ENCODE measurements at places on chromosomes 1 and 21.

DNA sequence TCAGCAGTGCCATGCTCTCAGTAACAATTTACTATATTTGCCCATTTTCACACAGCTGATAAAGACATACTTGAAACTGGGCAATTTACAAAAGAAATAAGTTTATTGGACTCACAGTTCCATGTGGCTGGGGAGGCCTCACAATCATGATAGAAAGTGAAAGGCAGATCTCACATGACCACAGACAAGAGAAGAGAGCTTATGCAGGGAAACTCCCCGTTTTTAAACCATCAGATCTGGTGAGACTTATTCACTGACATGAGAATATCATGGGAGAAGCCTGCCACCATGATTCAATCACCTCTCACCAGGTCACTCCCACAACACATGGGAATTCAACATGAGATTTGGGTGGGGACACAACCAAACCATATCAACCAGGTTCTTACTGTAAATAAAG, 112.1 kb upstream of the C1orf87 start:
- DNase-seq: no peak

DNA sequence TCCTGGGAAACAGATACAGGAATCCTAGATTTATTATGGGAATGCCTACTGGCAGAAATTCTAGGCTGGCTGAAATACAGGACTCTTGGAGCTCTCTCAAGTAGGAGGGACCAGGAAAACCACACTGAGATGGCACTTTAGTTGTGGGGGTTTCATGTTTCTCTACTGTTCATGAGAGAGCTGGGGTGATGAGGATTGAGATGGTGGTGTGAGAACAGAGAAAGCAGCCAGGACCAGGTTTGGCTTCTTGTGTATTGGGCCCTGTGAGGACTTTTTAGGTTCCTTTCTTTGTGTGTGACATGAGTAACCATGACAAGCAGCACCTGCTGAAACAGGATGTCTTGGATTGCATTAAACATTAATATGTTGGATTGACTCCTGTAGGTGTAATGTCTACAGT, 4.9 kb downstream of the ARID1A start:
- no peak for DNase-seq

- no peak for DNase-seq
Observed at GRCh38 chr21:38804030-38804788, 1.5 kb upstream of the ETS2 start.

DNA sequence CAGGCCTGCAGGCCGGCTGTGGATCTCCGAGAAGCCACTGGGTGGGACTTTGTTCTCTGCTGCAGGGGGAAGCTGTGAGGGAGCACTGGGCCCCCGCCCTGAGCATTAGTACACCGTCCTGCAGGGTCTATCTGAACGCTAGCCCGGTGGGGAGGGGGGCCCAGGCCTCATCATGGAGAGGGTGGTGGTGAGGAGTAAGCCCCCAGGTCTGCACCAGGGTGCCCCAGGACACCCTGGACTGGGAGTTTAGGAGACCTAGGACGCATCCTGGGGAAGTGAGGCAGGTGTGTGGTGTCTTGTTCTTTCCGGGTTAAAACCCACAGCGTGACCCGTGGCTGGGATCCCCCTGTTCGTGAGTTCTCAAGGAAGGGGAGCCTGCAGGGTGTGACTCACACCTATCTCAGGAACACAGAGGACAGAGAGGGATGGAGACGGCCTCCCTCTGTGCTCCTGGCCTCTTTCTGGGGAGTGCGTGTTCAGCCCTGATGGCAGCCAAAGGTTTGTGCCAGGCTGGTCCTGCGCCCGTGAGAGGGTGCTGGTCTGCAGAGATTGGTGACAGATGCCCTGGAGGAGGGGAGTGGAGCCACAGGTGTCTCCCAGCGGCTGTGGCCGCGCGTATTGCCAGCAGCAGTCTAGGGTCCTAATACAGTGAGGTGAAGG, 44.8 kb downstream of the AGPAT3 start:
- DNase-seq: no peak

GRCh38 chr1:56539520-56539931, 39.8 kb downstream of the PLPP3 start:
- no peak for DNase-seq

GRCh38 chr21:45162809-45163208, 88.4 kb downstream of the ADARB1 start:
- no peak for DNase-seq

- no peak for DNase-seq
Observed at GRCh38 chr1:76153841-76154205, 79.3 kb downstream of the ST6GALNAC3 start.

- DNase-seq: no peak
Observed at GRCh38 chr1:206753141-206753540, 17.4 kb upstream of the IL19 start.

DNA sequence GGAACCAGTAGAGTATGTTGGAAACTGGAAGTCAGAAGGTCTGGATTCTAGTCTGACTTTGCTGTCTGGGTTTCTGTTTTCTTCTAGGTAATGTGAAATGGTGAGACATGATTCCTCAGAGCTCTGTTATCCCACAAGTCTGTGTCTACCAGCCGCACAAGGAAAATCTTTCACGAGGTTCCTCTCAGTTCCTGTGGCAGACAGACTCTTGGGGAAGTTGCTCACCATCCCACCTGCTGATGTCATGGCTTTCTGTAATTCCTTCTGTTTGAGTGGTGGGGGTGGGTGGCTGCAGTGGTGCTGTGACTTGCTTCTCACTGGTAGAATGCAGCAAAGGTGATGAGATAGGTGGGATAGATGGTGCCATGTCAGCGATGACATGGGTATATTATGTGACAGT, 17.1 kb upstream of the SCMH1 start:
- no peak for DNase-seq

DNA sequence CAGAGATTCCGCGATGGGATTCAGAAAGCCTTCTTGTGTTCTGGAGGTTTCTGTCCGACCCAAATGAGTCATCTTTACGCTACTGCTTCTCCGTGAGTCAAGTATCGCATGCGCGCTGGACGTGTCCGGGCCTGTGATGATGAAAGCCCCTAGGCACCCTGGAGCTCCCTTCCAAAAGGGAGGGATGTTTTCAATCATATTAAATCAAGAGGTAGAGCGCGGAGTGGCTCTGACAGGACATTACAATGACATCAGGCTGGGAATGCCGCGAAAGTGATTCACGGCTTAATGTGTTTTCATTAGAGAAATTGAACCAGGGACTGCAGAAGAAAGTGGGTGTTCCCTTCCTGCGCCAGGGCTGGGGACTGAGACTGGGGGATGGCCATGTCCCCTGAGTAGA, 48.5 kb downstream of the AJAP1 start:
- DNase-seq: no peak

GRCh38 chr1:115911294-115911693, 65.0 kb upstream of the SLC22A15 start:
- DNase-seq: no peak

GRCh38 chr1:7852804-7853683, at the start of gene UTS2:
TSS of gene UTS2 (minus strand) at chr1:7853065. CDS start at chr1:7853003, 62 bp downstream.
- no peak for DNase-seq

DNA sequence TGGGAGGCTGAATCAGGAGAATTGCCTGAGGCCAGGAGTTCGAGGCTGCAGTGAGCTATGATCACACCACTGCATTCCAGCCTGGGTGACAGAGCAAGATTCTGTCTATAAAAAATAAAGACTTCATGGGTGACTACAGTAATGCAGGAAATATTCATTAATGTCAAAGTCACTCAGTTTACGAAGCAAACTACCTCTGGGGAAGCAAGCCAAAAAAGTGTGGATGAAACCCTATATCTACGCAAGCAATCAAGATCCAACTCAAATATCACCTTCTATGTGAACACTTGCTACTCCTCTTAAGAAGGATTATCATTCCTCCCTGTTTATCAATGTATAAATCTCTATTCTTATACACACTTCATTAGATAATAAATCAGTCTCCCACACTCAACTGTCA, 434.8 kb downstream of the SETD4 start:
- DNase-seq: no peak

GRCh38 chr1:48920851-48921250, 144.2 kb upstream of the BEND5 start:
- no peak for DNase-seq

DNA sequence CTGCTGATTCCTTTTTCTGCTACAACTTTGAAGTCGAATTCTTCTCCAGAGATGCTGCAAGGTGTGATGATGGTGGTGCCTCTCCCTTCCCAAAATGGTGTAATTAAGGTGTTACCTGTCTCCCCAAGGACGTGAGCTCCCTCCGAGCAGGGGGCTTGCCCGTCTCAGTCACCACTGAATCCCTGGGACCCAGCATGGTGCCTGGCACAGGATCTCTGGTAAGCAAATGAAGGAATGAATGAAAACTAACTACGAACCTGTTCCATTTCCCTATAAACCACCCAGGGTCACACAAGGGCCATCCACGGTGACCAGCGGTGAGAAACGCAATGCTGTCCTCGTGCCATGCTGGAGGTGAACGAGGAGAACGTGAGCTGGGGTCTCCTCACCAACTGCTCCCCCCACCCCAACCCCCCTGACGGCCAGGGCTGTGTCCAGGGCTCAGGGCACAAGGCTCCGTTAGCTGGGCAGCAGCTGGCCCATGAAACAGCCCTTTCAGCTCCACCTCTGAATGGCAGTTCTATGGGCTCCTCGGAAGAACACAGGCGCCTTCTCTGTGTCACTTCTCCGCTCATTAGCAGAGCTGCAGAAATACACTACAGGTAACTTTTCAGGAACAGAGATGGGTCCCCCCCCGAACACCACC, 2.2 kb upstream of the MATN1 start:
- no peak for DNase-seq

- DNase-seq: no peak
Observed at GRCh38 chr1:230392536-230392909, 33.6 kb downstream of the PGBD5 start.

- peak; percentile 58 for DNase-seq
Observed at GRCh38 chr1:17569200-17570139, 30.0 kb downstream of the ARHGEF10L start.

GRCh38 chr1:67957066-67957465, 93.4 kb downstream of the DIRAS3 start:
- no peak for DNase-seq

- no peak for DNase-seq
Observed at GRCh38 chr1:218339267-218339831, 5.8 kb upstream of the TGFB2 start.

GRCh38 chr1:41013796-41014195, 7.7 kb downstream of the SLFNL1 start:
- no peak for DNase-seq

DNA sequence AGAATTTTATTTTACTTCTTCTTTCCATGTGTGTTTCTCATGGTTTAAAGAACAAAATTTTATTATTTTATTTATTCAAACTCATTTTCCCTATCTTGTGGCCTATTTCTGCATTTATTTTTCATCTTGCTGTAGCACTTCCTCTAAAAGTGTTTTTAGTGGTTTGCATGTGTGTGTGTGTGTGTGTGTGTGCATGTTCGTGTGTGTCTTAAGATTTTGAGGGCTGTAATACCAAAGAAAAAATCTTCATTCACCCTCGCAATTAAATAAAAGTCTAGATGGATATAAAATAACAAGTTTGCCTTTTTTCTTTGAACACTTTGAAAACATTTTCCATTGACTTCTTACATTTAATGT, 24.6 kb upstream of the FCRL3 start:
- no peak for DNase-seq

DNA sequence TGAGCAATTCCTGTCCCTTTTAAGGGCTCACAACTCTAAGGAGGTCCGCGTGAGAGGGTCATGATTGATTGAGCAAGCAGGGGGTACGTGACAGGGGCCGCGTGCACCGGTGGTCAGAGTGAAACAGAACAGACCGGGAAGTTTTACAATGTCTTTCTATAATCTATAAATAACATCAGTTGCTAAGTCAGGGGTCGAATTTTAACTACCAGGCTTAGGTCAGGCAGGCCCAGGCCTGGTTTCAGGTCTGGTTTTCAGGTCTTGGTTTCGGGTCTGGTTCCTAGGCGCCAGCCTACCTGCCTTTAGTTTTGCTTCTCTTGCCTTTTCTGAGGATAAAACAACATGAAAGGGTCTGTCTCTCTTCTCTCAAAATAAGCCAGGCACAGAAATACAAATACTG, 476.0 kb upstream of the CAMK1G start:
- DNase-seq: no peak

DNA sequence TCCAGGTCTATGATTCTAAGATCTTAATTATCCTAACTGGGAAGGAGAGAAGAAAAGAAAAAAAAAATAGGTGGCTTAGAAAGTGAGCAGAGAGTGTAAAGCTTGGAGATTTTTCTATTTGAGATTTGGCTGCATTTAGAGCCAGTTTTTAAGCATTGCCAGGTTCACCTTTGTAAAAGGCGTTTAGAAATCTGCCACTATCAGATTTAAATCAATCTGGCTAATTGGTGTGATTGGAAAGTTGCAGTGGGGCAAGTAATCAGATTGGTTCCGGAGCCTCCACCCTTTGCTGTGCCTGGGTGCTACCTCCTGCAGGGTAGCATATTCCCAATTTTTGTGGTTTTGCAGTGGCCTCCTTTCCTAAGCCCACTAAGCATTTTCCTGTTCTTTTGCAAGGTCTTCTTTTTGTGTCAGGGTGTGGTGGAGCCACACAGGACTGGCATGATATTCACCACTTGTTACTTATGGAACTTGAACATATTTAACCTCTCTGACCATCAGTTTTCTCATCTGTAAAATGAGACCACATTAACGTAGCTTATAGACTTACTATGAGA, 48.5 kb upstream of the PPP2R5A start:
- no peak for DNase-seq

DNA sequence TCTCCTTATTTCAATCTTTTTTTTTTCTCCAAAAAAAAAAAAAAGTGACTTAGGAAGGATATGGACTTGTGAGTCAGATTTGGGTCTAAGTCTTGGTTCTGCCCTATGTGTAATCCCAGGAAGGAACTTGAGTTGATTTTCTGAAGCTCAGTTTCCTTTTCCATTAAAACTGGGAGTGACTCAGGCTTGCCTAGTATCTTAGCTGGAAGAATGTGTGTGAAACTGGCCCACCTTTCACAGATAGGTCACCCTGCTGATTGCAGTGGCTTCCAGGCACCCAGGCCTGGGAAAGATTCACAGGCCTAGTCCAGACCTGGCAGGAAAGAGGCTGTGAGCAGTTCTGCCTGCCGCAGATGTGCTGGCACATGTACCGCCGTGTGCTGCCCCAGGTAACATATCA, 218.3 kb upstream of the HOOK1 start:
- no peak for DNase-seq

GRCh38 chr1:208344202-208344857, 100.1 kb upstream of the PLXNA2 start:
- no peak for DNase-seq

GRCh38 chr1:201332616-201333335, 44.7 kb downstream of the TNNT2 start:
- no peak for DNase-seq

GRCh38 chr1:154911691-154912550, 24.6 kb downstream of the PMVK start:
- no peak for DNase-seq

DNA sequence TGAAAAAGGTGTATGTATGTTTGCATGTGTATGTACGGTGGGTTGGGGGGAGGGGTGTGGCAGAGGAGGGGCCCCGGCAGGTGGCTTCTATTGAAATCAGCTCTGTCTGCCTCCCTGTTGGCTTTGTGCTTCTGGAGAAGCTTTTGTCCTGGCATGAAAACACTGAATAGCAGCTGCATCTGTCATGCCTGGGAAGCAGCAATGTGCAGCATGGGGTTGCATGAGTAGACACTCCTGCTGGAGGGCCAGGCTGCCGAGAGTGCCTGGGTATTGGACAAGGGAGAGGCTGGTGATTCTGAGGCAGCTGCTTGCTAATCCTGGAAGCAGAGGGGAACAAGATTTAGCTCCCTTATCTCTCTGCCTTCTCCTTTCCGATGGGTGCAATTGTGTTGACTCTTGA, 20.5 kb downstream of the MAPKAPK2 start:
- no peak for DNase-seq

GRCh38 chr1:93616221-93616995, 65.2 kb downstream of the BCAR3 start:
- no peak for DNase-seq

- no peak for DNase-seq
Observed at GRCh38 chr1:19067182-19067911, 110.9 kb upstream of the IFFO2 start.
